Activated CD4-positive, alpha-beta T cell treated with anti-CD3 and anti-CD28 coated beads for 4 hours (primary cell): ENCODE measurements at places on chromosomes 12 and 14.

DNA sequence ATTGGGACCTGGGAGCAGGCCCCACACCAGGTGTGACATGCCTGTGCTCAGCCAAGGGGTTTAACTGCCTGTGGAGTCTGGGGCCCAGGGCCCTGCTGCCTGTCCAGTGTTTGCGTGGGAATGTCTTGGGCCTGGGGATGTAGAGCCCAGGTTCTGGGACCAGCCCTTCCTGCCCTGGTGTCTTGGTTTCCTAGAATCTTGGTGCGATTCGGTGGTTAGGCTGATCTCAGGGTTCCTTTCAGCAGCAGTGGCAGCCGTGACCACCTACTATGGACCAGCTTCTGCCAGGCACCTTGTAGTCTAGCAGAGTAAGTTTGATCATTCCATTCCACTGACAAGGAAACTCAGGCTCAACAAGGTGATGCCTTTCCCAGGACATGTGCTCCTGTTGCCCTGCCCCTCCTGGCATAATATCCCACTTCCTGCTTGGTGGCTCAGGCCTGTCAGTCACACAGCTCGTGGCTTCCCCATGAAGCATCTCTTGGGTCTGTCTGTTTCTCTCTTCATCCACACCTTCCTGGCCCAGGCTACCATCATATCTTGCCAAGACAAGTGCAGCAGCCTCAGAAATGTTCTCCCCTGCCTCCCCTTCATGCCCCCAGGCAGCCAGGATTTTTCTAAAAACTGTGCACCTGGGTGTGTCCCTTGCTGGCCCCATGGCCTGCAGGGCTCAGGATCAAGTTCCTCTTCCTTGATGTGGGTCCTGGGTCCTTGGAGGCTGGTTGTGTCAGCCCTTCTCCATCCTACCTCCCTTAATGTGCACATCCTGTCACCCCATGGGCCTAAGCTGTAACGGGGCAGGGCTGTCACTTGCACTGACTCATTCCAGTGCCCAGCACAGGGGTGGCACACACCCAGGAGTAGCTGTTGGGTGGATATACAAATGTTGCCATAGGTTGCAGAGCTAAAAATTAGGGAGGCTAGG lies 101.6 kb downstream of the SLC25A47 start:
- DNase-seq, result no peak

DNA sequence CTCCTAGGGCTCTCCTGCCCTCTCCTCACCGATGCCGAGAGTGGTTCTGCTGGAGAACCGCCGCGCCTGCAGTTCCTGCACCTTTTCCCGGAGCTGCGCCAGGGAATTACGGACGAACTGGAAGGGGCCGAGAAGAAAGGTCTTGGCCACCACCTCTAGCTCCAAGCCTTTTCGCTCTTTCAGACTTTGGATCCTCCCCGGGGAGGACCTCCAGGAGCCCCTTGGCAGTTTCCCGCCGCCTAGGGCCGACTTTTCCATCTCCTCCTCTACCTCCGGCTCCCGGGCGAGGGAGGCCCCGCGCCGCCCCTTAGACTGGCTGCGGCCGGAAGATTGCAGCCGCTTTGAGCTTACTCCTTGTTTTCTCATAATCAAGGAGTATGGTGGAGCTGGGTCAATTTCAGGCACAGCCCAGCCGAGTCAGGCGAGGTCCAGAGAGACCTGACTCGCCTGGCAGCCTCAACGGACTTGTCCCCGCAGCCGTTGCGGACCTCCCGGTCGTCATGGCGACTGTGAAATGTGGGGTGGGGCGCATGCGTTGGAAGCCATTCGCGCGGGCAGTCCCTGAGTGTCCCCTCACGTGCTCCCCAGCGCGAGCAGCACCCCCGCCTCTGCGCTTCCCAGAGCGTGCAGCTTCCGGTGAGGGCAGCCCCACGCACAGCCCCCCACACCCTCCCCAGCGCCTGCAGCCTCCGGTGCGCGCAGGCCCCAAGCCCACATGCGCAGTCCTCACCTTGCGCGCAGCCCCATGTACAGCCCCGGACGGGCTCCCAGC lies at the start of gene DPY19L2:
TSS of gene DPY19L2 (minus strand) at position 466 of the 772 bp plus-strand sequence. CDS start at position 366, 100 bp downstream.
- peak; percentile 17 for DNase-seq

GRCh38 chr12:95248604-95249360 lies 31.2 kb downstream of the VEZT start:
- DNase-seq, result no peak

- DNase-seq, result no peak
Measured at GRCh38 chr14:43041207-43041606, 1434.5 kb downstream of the LRFN5 start.

GRCh38 chr14:58801086-58801485 lies 163.3 kb downstream of the DACT1 start:
- DNase-seq, result no peak

DNA sequence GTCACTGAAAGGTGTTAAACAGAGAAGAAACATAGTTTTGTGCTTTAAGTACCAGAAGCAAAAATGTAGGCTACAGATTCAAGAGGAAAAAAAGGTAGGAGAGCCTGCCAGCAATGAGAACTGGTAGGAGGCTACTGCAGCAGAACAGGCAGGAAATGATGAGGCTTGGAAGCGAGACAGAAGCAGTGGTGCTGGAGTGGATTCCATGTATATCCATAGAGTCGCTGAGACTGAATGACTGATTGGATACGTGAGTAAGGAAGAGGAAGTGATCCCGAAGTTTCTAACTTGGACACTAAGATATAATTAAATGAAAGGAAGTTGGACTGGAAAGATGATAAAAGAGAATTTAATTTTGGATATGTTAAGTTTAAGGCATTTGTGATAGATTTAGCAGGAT lies 45.0 kb upstream of the CCDC91 start:
- DNase-seq, result no peak
